ENCODE measurements at places on chromosomes 5 and 9.

DNA sequence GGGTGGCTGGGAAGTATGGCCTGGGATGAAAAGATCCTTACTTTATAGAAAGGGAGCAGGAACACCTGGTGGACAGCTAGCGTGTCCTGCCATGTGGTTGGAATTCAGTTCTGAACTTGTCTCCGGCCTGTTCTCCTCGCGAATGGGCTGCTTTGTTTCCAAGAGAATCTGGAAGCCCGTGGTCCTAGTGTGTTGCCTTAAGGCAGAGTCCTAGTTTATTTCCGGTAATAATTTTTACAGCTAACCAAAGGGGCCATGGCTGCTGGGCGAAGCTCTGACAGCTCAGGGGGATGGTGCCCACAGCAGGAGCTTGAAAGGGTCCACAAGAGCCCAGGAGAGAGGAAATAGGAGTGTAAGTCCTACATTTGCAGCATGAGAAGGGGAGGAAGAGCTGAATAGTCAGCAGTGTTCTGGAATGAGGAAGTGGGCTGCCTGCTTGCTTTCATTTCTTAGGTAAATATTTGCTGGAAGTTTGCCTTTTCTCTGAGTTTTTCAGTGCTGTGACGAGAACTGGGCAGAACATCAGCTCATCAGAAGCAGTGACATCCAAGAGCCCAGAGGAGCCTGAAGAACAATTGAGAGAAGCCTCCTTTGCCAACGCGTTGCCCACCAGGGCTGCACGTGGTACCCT is 13.1 kb upstream of the IGFBPL1 start:
- DNase-seq = no peak

GRCh38 chr5:35956429-35956828 is 18.0 kb upstream of the CAPSL start:
- DNase-seq = no peak

DNA sequence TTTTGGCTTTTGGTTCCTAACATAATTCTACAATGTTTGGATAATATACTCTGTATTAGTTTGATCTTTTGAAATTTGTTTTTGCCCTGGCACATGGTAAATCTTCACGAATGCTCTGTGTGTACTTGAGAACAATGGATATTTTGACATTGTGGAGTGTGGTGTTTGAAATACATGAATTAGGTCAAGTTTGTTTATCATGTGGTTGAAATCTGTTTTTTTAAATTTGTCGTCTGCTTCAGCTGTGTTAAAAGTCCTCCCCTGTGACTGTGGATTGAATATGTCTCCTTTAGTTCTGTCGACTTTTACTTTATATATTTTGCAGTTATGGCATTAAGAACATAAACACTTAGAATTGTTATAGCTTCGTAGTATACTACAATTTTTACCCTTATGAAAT is 60.3 kb downstream of the DUSP1 start:
- DNase-seq = no peak

DNA sequence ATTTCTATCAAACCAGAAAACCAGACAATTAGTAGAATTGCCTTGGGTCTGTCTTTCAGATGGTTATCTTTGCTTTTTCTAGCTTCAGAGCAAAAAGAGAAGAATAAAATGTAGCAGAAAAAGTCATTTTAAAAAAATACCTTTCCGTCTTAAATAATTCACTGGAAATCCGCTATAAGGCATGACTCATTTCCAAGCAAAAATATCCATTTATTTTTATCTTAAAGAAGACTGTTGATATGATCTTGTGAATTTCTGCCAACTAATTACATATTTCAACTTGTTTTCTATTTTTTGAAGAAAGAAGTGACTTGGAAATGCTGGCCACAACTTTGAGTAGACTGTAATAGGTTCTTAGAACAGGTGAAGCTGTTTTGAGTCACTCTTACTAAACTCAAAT is 83.7 kb downstream of the VCAN start:
- DNase-seq = no peak

Data from CD4-positive, alpha-beta T cell treated with Interleukin-2 at 100 ng/mL for 4 hours (primary cell).